ENCODE measurements at places on chromosomes 11 and 22. TPM values are rescaled to one million over a fixed set of nuclear protein-coding genes. Genes with fewer than 3 reads are reported as not detected.
A peak's percentile ranks its signal among the peaks of the same experiment; 100 is the strongest.

RTN4R gene
- total RNA-seq = 1.2 TPM

GRCh38 chr22:28344918-28345703 is 334.5 kb downstream of the TTC28 start:
- no peak for DNase-seq

EIF3D gene
- 140 TPM for total RNA-seq

DNA sequence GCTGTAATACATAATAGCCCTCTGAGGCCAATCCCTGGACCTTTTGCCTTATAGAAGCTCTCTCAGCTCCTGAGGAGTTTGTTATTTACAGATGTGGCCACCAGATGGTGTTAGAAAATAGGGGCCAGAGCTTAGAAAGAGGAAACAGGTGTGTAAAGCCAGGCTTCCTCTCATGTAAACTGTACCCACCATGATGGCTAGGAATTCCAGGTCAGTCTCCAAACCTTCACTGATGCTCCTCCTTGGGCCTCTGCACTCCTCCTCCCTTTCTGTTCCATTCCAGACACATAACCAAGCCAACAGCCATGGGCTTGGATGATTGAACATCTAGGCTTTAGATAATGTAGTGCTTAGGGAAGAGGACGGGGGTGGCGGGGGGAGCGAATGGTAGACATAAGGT is 39.7 kb downstream of the USP35 start:
- DNase-seq = peak; percentile 82

DNA sequence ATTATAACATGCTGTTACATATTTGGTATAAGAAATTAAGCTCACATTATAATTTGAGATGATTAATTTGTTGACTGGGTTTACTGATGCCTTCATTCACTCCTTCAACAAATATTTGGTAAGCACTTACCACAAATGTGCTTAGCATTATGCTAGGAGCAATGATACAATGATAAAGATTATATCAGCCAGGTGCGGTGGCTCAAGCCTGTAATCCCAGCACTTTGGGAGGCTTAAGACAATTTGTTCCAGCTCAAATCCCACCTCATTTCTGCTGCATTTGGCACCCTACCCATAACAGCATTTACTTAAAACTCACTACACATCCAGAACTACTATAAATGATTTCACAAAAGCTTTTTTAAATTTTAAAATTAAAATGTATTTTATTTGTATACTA is 1263.6 kb upstream of the RAG2 start:
- no peak for DNase-seq

DNA sequence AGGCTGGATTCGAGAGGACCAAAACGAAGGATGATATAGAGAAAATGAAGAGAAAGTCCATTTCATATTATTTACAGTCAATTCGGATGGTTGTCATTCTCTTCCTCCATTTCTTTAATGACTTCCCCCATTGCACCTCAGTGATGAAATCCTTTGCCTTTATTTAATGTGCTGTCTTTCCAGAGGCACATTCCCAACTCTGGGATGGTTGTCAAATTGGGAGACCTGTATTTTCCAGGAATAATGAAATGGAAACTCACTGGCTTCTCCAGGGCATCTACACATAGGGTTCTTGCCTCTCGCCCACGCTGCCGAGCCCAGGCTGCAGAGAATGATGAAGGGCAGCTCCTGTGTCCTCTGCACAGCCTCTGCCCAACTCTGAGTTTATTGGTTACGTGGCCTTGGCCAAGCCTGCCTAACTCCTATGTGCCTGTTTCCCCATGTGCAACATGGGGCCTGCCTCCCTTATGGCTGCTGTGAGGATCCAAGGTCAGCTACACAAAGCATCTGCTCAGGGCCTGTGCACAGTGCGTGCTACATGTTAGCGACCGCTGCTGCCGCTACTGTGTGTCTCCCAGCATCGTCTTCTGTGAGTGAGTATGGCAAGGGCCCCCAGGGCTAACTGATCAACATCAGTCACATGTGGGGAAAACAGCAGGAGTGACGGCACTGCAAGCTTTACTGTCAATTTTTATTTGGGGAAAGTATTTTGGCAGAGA is 81.5 kb upstream of the BID start:
- no peak for DNase-seq

KCNA4 gene
- 0.06 TPM for total RNA-seq

DNA sequence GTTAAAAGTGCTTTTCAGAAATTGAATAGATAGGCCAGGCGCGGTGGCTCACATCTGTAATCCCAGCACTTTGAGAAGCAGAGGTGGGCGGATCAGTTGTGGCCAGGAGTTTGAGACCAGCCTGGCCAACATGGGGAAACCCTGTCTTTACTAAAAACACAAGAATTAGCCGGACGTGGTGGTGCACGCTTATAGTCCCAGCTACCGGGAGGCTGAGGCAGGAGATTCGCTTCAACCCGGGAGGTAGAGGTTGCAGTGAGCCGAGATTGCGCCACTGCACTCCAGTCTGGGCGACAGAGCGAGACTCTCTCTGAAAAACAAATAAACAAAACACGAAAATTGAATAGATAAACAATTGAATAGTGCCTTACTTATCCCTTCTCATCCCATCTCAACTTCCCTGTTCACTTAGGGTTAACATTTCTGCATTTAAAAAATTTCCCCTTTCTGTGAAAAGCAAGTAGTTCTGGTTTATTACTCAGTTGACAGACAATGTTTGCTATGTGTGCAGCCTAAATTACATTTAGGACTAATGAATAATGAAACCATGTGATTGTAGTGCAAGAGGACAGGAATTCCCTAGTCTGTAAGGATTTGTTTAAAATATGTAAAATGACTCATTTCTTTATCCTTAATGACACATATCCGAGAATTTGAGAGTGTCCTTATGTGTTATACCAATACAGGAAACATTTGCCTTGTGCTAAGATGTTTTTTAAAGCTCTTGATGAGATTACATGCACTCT is 6.0 kb downstream of the RNF169 start:
- peak; percentile 15 for DNase-seq

DNA sequence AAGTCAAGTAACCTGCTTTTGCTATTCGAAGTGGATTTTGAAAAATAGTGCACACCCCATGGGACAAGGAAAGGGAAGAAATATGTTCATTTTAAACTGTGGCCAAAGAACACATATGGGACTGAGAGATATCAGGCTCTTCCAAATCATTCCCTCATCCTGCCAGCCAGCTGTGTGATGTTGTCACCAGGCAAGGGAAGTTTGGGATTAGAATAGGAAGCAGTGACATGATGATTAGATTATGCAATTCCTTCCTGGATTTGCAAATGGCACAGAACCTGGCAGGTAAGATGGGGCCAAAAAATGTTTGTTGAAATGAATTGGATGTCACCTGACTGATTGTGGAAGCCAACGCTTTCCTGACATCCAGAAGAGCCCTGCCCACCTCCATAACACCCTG is 4.9 kb upstream of the SCN3B start:
- DNase-seq = no peak

GRCh38 chr11:72769680-72770079 is 17.5 kb upstream of the ARAP1 start:
- no peak for DNase-seq

GRCh38 chr22:48942698-48943566 is 884.7 kb downstream of the BRD1 start:
- DNase-seq = no peak

OR51L1 gene
- not detected for total RNA-seq

GRCh38 chr11:88402192-88402715 is 64.7 kb upstream of the CTSC start:
- no peak for DNase-seq

- no peak for DNase-seq
Observed at GRCh38 chr11:130580372-130580771, 131.9 kb downstream of the ADAMTS15 start.

GRCh38 chr11:65720211-65720934 is at the start of gene RNASEH2C:
Gene RNASEH2C (minus strand): TSS chr11:65720798. CDS start chr11:65720758, 40 bp downstream.
- DNase-seq = peak; percentile 94

DNA sequence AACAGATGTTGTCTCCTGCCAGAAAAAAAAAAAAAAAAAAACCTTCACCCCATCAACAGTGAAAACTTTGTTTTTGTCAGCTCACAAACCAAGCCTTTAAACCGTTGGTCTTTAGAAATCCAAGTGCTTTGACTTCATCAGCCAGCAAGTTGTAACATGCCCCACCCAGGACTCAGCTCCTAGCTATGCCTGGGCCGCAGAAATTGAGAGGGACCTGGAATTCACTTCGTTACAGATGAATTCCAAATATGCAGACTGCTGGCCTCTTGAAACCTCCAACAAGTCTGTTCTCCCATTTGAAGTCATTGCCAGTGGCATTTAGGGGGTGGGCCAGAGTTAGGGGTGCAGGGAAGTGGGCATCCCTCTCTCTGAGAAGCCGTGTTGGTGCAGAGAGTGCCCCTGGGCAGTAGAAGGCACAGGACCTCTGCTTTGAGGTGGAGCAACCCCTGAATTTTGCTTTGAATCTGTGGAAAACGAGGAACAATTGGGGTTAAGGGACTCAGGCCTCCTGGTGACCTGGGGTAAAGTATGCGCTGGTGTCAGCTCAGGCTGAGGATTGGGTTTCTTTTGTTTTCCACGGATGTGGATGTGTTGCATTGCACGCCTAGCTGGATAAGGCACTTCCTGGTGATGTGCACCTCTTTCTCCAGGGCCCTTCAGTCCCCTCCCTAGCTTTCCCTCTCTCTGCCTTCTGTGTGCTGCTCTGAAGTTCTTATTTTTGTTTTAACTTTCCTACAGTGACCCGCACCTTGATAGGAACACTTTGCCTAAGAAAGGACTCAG is 109.5 kb downstream of the DBX1 start:
- no peak for DNase-seq

DNA sequence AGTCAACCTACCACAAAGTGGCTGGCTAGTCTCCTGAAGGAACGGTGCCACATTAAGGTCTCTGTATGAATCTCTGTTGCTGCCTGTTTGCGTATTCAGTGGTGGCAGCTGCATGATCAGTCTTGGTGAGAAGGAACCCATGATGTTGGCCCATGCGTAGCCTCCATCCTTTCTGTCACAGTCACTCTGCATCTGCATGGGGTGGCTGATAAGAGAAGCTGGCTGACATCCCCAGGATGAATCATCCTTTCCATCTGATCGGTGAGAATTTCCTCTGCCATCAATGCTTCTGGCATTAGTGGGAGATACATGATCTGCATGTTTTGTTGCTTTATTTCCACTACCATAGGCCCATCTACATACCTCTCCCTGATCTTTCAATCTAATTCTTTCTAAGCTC is 199.0 kb upstream of the NECTIN1 start:
- DNase-seq = no peak

- DNase-seq = peak; percentile 76
Observed at GRCh38 chr22:18968011-18968749, 32.1 kb upstream of the PRODH start.

- peak; percentile 79 for DNase-seq
Observed at GRCh38 chr11:72239313-72239848, 4.6 kb downstream of the PHOX2A start.

MUC2 gene
- total RNA-seq = not detected

OR51B2 gene
- not detected for total RNA-seq

GRCh38 chr11:107408762-107409211 is 48.8 kb downstream of the CWF19L2 start:
- peak; percentile 4 for DNase-seq

All from kidney (tissue), 22 donors.